ENCODE measurements at places on chromosomes 7 and 10.
A peak's percentile ranks its signal among the peaks of the same experiment; 100 is the strongest.

DNA sequence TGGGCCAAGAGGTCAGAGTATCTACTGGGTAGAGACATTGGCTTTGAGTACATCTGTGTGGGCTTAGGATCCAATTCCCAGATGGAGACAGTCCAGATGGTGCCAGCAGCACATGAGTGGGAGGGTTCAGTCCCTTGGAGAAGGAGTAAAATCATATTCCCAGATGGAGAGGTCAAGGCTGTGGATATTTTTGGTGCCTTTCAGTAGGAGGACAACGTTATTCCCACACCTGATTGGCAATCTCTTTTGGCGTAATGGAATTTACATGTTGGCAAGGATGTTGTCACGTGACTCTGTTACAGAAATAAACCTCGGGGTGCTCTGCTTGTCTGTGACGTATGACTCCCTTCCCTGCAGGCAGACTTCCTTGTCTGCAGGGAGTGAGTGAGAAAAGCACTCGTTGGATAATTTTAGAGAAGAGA, 27.6 kb downstream of the NPS start:
- DNase-seq, result no peak

DNA sequence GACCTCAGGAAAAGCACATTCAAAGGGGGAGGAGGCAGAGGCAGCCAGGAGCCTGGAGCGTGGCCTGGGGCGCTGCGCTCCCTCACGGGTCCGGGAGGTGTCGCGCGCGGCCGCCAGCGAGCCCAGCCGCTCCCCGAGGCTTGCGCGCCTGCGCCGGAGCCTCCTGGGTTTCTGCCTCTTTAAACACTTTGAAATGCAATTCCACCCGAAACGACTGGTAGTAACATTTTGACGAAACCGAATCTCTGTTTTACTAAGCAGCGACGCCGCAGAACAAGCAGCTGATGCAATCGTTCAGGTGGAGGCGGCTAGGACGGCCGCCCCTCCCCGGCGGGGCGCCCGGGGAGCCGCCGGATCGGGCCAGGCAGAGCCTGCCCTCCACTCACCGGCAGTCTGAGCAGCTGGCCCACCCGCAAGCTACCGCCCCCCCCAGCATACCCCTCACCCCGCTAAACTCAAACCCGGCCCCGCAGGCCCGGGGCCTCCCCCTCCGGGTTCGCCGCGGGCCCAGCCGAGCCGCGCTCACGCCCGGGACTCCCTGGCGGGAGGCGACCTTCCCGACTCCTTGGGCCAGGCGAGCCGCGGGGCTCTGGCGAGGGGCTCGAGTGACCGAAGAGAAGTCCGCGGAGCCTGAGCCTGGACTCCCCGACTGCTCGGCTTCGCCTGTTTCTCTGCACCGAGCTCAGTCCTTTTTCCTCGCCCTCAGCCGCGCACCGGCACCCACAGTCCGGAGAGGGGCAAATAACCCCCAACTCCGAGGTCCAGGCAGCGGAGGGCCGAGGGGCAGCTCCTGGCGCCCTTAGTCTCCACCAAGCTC, 3.2 kb downstream of the MKX start:
- DNase-seq, result peak; percentile 83

GRCh38 chr10:132659206-132660091, 121.9 kb downstream of the INPP5A start:
- DNase-seq, result no peak

- DNase-seq, result peak; percentile 70
Measured at GRCh38 chr10:96229568-96230030, 41.8 kb downstream of the BLNK start.

- no peak for DNase-seq
Measured at GRCh38 chr10:32050177-32050576, 6.0 kb downstream of the KIF5B start.

GRCh38 chr10:133135116-133135465, 24.9 kb upstream of the KNDC1 start:
- no peak for DNase-seq

DNA sequence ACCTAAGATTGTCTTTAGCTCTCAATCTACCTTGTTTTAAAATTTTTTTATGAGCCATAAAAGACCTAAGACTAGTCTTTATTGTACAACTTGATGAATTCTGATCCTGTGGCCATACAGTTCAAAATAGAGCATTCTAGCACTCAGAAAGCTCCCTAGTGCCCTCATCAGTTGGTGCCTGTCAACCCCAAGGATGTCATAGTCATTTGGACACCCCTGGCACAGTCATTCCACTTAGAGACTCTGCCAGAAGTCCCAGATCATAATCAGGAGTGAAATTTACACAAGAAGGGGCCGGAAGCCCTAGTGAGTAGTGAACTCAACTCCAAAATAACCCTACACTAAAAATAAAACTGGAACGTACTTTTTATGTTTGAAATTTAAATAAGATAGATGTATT, 80.0 kb upstream of the INSIG1 start:
- DNase-seq, result no peak

GRCh38 chr7:90424720-90425119, 21.5 kb downstream of the CLDN12 start:
- no peak for DNase-seq

GRCh38 chr7:130639388-130639787, 29.2 kb downstream of the COPG2 start:
- no peak for DNase-seq

DNA sequence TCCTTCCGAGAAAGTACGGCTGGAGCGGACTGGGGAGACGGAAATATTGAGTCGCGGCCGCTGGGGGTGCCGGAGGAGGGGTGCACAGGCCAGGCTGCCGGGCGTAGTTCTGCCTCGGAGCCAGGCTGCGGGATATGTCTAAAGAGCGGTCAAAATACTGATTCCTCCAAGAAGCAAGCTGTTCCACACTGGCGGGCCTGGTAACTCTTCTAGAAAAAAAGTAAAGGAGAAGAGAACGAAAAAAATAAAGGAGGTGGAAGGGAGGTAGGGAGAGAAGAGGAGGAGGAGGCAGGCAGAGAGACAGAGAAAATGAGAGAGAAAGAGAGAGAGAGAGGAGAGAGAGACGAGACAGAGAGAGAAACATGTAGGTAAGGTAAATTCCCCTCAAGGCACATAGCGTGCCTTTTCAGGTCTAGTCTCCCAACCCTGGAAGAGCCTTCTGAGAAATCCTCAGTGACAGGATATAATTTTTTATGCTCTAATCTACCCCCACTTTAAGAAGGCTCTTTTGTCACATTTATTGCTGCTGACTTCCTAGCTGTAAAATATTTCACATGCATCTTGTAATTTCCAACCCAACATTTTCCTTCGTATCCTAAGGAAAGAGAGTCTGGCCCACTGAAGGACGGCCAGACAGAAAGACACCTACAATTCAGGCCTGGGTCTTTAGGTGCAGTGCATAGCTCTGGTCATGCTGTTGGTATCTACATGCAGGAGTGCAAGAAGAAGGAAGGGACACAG, 5.7 kb downstream of the DLX5 start:
- DNase-seq, result no peak

DNA sequence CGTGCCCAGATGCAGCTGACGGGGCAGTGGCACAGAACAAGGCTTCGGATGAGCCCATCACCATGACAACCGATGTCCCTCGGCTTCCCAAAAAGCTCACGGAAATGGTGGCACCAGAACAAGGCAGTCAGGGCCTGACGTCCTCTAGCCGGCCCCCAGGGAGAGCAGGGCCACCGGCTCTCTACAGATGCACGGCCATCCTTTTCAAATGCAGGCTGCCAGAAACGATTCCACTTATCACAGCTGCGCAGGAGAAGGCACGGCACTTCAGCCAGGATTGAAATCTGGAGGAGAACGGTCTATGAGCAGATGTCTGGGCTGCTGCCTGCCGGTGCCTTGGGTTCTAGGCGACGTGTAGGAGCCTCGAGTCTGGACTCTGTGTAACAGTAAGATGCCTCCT, 223.8 kb downstream of the ZMYND11 start:
- no peak for DNase-seq

DNA sequence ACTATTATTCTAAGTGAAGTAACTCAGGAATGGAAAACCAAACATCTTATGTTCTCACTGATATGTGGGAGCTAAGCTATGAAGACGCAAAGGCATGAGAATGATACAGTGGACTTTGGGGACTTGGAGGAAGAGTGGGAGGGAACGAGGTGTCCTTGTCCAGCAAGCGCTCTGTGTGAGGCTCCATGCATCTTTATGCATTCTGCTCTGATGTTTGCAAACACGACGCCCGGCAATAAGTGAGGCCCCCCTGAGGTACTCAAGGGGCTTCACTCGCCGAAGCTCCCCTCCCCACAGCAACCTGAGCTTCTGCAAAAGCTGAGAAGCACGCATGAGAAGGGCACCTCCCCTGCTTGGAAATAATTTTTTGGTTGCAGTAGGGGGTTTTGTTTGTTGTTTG, 103.3 kb downstream of the LHPP start:
- no peak for DNase-seq

GRCh38 chr7:105664816-105665525, 83.7 kb upstream of the EFCAB10 start:
- no peak for DNase-seq

GRCh38 chr7:123771256-123771655, 22.5 kb upstream of the WASL start:
- DNase-seq, result no peak

- DNase-seq, result no peak
Measured at GRCh38 chr7:22452960-22453558, 46.9 kb downstream of the STEAP1B start.

DNA sequence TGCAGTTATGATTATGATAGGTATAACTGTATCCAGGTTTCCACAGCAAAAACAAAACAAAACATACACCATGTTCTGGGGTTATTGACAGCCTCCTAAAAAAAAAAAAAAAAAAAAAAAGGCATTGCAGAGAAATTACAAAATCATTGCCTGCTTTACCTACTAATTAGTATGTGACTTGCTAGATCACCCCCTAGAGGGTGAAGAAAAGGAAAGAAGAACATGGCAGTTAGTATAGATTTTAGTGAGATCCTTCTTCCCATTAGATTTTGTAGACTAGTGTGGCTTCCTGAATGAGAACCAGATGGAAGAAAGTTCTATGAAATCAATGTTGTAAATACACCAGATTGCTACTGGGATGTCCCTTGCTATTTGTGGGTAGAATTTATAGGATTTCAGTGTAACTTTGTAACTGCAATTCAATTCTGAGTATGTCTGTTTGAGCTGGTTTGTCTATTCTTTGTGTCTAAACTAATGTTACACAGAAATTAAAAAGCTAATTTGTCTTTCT, 24.0 kb upstream of the AGBL3 start:
- DNase-seq, result no peak

GRCh38 chr7:142876991-142877910, 8.3 kb downstream of the TRPV6 start:
- no peak for DNase-seq

Measured in activated T-cell treated with anti-CD3 and anti-CD28 coated beads, Interleukin-2, amount 50 U/mL, for 1 hour (primary cell).